ENCODE measurements at places on chromosomes 11 and 22.

DNA sequence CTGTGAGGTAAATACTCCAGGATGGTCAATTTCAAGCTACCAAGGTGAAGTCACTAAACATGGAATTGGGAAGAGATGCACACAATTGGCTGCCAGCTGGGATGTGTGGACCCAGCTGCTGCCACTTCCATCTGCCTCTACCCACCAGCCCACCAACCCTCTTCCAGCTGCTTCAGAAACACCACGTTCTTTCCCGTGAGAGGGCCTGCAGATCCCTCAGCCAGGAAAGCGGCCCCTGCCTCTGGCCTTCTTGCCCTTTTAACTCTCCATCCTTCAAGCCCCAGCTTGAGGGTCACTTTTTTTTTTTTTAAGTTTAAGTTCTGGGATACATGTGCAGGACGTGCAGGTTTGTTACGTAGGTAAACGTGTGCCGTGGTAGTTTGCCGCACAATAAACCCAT, 20.0 kb downstream of the PRG3 start:
- no peak for DNase-seq

GRCh38 chr11:9826390-9826789, 162.5 kb downstream of the SWAP70 start:
- DNase-seq = no peak

GRCh38 chr11:130181295-130182272, 22.0 kb downstream of the ST14 start:
- DNase-seq = no peak

DNA sequence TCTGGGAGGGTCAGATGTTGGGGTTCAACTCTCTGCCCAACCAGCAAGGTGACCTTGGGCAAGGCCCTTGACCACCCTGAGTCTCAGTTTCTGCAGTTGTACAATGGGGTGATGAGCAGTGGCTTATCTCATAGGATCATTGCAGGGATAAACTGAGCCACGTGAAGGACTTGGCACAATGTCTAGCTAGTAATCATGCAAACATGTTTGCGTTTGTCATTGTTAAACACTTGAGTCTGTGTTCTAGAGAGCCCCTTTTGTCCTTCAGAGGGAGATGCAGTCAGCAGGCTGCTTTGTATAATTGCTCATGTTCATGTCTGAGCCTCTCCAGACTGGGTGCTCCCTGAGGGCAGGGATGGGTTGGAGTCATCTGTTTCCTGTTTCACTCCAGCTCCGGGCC, 15.8 kb downstream of the CD82 start:
- DNase-seq = no peak

- DNase-seq = no peak
These were observed 11.2 kb upstream of the DGKZ start for GRCh38 chr11:46335890-46336562.

DNA sequence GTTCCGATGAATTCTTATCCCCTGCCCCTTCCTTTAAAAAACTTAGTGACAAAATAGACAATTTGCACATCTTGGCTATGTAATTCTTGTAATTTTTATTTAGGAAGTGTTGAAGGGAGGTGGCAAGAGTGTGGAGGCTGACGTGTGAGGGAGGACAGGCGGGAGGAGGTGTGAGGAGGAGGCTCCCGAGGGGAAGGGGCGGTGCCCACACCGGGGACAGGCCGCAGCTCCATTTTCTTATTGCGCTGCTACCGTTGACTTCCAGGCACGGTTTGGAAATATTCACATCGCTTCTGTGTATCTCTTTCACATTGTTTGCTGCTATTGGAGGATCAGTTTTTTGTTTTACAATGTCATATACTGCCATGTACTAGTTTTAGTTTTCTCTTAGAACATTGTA, 12.0 kb downstream of the CCND1 start:
- DNase-seq = no peak

DNA sequence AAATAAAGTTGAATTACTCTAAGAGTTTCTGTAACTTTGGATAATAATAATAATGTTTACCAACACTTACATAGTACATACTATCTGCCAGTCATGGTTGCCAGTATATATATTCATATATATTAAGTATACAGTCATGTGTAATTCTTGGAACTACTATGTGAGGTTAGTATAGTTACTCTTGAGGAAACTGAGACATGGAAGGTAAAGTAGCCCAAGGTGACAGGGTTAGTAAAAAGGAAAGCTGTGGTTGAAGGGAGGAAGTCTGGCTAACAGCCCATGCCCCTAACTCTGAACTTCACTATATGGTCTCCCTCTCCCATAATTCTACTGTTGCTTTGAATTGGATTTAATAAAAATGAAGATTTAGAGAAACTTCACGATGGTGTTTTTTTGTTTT, 24.9 kb downstream of the FDX1 start:
- DNase-seq = no peak

DNA sequence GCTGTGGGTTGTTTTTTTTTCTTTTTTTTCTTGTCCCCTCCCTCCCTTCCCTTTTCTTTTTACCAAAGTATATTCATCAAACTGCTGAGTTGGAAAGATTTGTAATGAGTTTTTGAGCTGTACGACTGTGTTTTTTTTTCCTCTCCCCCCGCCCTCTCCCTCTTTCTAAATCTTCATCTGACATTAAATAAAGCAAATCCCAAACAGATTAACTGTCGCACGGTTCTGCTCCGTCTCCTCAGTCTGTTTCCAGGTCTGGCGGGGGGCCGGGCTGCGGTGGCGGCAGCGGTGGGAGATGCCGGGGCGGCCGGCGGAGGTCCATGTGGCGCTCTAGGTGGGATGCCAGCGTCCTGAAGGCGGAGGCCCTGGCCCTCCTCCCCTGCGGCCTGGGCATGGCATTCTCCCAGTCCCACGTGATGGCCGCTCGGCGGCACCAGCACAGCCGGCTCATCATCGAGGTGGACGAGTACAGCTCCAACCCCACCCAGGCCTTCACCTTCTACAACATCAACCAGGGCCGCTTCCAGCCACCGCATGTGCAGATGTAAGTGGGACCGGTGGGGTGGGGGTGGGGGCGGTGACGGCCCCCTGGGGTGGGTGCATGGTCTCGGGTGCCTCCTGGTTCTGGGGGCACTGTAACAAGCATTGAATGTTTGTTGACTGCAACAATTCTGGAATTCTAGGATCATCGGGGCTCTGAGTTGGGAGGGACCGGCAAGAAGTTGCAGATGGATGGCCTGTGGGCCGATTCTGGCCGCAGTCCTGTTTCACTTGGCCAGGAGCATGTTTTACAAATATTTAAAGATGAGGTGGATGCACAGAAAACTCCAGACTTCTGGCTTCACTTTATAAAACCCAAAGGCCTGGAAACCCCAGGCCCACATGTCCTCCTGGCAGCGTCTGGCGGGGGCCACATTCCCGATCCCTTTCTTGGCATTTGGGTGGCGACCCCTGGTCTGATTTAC, 13.1 kb downstream of the MPPED1 start:
- no peak for DNase-seq

DNA sequence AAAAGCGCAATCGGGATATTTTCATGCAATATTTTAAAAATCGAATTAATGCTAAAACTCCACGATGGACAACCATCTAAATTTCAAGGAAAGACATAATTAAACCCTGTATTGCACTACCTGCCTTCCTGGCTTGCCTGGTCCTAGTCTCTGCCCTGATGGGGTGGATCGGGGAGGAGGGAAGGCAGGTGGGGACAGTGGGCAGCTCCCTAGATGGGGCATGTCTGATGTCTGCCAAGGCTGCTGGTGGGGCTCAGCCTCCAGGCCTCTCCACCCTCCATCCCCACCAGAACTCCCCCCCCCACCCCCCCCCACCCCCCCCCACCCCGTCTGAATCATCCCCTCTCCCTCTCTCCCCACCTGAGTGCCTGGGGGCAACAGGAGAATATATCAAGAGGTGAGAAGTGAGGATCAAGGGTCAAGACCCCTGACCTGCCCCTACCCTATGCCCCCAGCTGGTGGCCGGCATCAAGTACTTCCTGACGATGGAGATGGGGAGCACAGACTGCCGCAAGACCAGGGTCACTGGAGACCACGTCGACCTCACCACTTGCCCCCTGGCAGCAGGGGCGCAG, 650 bp downstream of the CST6 start:
- DNase-seq = no peak

- DNase-seq = no peak
These were observed 332.4 kb downstream of the TBC1D22A start for GRCh38 chr22:47094861-47095330.

DNA sequence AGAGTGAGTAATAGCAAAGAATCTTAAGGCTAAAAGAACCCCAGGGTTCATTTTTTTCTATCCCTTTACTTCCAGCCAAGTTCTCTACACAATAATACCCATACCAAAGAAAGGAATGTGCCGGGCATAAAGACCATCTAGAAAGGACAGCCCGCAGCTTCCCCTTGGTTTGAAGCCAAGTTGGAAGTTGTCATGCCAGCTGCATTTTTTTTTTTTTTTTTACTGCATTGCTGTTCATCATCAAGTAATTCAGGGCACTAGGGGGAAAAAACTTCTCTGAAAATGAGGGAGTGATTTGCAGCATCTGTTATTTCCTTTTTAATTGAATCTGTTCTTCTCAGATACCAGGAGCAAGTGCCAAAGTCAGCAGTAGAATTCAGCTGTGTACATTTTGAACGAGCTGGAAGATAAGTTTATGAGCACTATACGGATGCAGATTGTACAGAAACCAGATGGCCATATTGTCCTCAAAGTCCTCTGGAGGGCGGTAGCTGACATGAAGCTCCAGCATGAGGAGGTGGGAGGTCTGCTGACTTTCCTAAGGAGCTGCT, 56.4 kb downstream of the UBASH3B start:
- no peak for DNase-seq

DNA sequence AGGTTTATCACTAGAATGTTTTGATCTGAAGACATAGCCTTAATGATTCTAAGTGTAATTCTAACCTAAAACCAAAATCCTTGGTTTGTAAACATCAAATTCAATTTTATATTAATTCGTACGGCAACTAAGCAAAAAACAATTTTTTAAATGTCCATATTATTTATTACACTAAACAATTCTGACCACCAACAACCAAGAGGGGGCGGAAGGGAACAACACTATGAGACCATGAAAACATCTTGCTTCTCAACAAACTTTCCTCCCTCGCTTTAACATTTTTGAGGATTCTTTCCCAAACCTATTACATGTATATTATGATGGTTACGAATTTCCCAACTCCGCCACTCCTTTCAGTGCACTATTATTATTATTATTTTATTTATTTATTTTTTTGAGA, 6.5 kb upstream of the UCP2 start:
- no peak for DNase-seq

GRCh38 chr11:61011229-61011870, 39.9 kb downstream of the CD6 start:
- no peak for DNase-seq

DNA sequence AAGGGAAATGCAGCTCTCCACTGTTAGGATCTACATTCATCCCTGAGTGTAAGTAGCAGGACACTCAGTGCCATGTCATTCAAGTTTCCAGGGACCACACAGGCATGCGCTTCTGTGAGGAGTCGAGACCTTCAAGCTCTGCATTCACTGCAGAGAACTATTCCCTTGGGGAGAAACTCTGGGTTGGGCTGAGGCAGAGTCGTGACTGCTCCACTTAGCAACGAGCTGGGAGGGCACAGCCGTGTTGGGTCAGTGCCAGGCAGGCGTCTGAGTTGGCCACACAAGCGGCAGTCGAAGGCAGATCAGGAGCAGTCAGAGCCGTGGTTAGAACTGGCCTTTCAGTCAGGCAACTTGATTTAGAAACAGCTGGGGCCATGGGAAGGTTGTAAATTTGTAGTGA, 14.7 kb downstream of the MPEG1 start:
- no peak for DNase-seq

DNA sequence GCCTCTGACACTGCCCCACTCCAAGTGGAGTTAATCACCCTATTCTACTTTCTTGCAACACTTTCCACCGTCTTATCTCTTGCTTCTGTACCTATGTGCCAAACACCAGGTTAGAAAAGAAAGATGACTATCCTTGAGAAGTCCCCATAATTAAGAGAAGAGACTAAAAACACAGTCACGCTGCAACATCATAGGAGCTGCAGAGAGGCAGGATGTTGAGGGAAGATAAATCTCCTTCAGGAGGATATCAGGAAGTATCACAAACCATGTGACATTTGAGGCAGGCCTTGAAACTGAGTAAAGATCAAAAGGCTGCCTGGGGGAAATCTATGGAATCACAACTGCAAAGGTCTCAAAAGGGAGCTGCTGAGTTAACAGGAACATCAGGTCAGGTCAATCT, 24.8 kb downstream of the GAB2 start:
- DNase-seq = no peak

- DNase-seq = no peak
These were observed 1.5 kb downstream of the UPB1 start for GRCh38 chr22:24496661-24497060.

DNA sequence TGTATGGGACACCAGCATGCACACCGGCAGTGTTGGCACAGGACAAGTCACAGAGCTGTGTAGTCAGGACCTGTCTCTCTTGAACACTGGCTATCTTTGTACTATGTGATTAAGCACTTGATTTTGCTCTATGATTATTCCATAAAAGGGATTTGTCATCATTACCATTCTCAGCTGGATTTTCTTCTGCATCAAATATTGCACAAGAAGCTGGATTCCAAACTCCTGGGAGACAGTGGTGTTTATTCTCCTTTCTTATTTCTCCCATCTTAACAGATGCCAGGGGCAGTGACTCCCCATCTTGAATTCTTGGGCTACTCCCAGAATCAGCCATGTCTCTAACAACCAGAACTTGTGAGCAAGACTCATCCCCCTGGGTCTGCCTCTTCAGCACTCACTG, 62.5 kb upstream of the GNAZ start:
- DNase-seq = no peak

GRCh38 chr11:2526808-2527381, 82.1 kb downstream of the KCNQ1 start:
- peak; percentile 16 for DNase-seq

DNA sequence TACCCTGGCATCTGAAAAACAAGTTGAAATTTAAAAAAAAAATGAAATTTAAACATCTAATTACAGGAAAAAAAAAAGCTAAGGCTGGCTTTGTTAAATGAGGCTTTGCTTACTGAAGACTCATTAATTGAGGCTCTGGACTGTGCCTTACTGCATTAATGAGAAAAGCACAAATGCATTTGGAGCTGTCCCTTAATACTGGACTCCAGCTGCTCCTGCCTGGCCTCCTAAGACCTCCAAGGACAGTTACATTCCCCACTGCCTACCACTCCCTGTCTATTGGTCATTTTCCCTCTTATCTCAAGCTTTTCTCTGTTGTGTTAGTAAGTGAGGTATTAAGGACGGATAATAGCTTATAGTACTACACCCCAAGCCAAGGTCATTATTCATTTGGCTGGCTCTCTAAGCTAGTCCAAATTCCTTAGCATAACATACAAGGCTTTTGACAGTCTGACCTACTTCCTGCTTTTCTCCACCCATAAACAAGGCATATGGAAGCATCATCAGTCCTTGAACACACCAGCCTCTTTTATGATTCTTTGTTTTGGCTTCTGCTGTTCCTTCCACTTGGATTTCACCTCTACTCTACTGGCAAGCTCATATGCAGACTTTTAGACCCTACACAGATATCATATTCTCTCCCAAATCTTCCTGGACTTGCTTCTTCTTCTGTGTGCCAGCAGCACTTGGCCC, 62.5 kb downstream of the USP35 start:
- no peak for DNase-seq

GRCh38 chr22:21797444-21798221, 62.0 kb upstream of the YPEL1 start:
- DNase-seq = no peak

Data from mesothelial cell of epicardium (in vitro differentiated cells).